H1 (cell line): ENCODE measurements at places on chromosomes 12 and 14. TPM values are rescaled to one million over a fixed set of nuclear protein-coding genes. Genes with fewer than 3 reads are reported as not detected.

The STAC3 gene
- total RNA-seq, result 1.3 and 1.9 TPM in 2 replicates

The CRIP1 gene
- 1.2 and 2.4 TPM in 2 replicates for total RNA-seq

- DNase-seq, result no peak
Observed at GRCh38 chr12:388541-389141, 479 bp downstream of the KDM5A start.

- DNase-seq, result no peak
Observed at GRCh38 chr12:78441737-78442453, 422.7 kb upstream of the SYT1 start.
